Small intestine (tissue), 16 donors: ENCODE measurements at places on chromosomes 5 and 9. TPM values are rescaled to one million over a fixed set of nuclear protein-coding genes. Genes with fewer than 3 reads are reported as not detected.

- no peak for DNase-seq
- H3K4me3 ChIP-seq = no peak overlapping the region
- H3K27me3 ChIP-seq = no peaks in the 10 kb centered on the region
- H3K27ac ChIP-seq = no peak overlapping the region
- H3K4me1 ChIP-seq = no peaks in the 10 kb centered on the region
Observed at GRCh38 chr9:70143394-70144130, 99.9 kb downstream of the MAMDC2 start.

GRCh38 chr5:81820863-81821262 lies 70.0 kb upstream of the SSBP2 start:
- no peak for DNase-seq
- no peak overlapping the region for H3K4me3 ChIP-seq
- H3K27ac ChIP-seq = no peak overlapping the region
- no peaks in the 10 kb centered on the region for H3K36me3 ChIP-seq

PCDHGA7 gene
- polyA plus RNA-seq = 0.30 TPM

IFNA21 gene
- polyA plus RNA-seq = not detected

SHISAL2B gene
- polyA plus RNA-seq = not detected

GRCh38 chr5:1726956-1727355 lies 72.7 kb downstream of the MRPL36 start:
- H3K27ac ChIP-seq = no peak overlapping the region
- no peaks in the 10 kb centered on the region for H3K27me3 ChIP-seq
- no peak for DNase-seq

DNA sequence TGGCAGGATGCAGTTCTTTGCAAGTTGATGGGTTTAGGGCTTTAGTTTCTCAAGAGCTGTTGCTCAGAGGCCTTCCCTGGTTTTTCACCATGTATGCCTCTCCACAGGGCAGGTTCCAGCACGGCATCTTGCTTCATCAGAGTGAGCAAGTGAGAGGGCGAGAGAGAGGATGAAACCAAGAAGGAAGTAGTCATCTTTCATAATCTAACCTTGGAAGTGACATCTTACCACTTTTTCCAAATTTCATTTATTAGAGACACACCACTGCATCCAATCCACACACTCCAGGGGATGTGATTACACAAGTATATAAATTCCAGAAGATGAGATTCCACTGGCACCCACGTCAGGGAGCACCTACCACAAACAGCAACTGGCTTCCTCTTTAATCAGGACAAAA lies 294.4 kb downstream of the MARCHF11 start:
- no peaks in the 10 kb centered on the region for H3K27me3 ChIP-seq
- no peak for DNase-seq
- no peaks in the 10 kb centered on the region for H3K4me1 ChIP-seq
- no peak overlapping the region for H3K4me3 ChIP-seq
- no peaks in the 10 kb centered on the region for H3K36me3 ChIP-seq

DNA sequence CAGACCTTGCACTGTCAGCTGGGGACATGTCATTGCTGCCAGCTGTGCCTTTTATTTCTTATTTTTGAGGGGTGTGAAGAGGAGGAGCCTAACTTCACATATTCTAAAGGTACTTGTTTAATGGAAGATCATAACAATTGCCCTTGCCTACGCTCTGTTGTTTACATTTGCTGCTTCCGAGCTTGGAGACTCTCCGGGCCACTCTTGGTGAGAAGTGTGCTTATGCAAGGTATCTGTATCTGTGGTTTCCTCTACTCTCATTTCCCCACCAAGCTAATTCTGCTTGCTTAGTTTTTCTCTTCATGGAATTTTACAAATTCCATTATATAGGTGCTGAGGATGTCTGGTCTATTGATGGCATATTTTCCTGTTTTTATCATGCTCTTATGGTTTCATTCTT lies 105.3 kb downstream of the RASGRF2 start:
- H3K4me3 ChIP-seq = no peak overlapping the region
- no peak for DNase-seq
- H3K36me3 ChIP-seq = no peaks in the 10 kb centered on the region
- H3K4me1 ChIP-seq = no peaks in the 10 kb centered on the region
- no peaks in the 10 kb centered on the region for H3K27me3 ChIP-seq

DENND1A gene
- polyA plus RNA-seq = 43.4 TPM

DNA sequence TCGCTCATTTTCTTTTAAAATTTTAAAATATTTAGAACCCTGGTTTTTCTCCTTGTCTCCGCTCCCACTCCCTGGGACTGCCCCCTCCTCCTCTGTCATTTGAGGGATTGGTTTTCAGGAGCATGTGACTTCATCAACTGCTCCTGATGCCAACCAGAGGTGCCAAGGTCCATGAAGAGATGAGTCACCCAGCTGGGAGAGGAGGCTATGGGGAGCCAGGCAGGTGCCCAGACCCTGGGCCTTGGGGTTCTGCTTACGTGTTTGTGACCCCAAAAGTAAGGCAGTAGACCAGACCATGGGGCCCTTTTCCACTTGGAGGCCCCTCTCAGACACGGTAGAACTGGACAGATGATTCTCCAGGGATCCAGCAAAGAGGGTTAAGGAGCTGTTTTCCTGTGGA lies 167.0 kb downstream of the FGF18 start:
- peak; percentile 78 for DNase-seq
- no peaks in the 10 kb centered on the region for H3K36me3 ChIP-seq
- H3K4me1 ChIP-seq = no peaks in the 10 kb centered on the region
- no peak overlapping the region for H3K27ac ChIP-seq
- no peak overlapping the region for H3K4me3 ChIP-seq

- no peak overlapping the region for H3K27ac ChIP-seq
- no peak overlapping the region for H3K4me3 ChIP-seq
- H3K4me1 ChIP-seq = no peaks in the 10 kb centered on the region
- DNase-seq = no peak
- no peaks in the 10 kb centered on the region for H3K27me3 ChIP-seq
- H3K36me3 ChIP-seq = no peaks in the 10 kb centered on the region
Observed at GRCh38 chr5:54470128-54470527, 14.6 kb downstream of the HSPB3 start.

GRCh38 chr5:142726188-142726731 lies 40.4 kb upstream of the FGF1 start:
- H3K27me3 ChIP-seq = no peaks in the 10 kb centered on the region
- no peaks in the 10 kb centered on the region for H3K36me3 ChIP-seq
- DNase-seq = no peak
- peaks cover 1% of the 10 kb centered on the region for H3K4me1 ChIP-seq

DNA sequence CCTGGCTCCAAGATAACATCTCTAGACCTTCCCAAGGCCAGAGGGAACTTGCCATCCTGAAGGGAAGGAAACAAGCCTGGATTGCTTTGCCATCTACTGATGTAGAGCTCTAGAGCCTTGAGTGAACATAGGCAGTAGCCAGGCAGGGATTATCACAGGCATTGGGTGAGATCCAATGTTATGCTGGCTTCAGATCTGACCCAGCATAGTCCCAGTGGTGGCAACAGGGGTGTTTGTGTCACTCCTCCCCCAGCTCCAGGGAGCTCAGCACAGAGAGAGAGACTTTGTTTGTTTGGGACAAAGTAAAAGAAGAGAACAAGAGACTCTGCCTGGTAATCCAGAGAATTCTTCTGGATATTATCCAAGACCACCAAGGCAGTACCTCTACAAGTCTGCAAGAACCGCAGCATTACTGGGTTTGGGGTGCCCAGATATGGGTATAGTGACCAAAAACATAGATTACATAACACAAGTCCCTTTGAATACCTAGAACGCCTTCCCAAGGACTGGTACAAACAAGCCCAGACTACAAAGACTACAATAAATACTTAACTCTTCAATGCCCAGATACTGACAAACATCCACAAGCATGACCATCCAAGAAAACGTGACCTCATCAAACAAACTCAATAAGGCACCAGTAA lies 137.6 kb upstream of the DAPK1 start:
- no peak overlapping the region for H3K4me3 ChIP-seq
- DNase-seq = no peak
- no peaks in the 10 kb centered on the region for H3K36me3 ChIP-seq
- H3K27ac ChIP-seq = no peak overlapping the region
- H3K4me1 ChIP-seq = no peaks in the 10 kb centered on the region

DNA sequence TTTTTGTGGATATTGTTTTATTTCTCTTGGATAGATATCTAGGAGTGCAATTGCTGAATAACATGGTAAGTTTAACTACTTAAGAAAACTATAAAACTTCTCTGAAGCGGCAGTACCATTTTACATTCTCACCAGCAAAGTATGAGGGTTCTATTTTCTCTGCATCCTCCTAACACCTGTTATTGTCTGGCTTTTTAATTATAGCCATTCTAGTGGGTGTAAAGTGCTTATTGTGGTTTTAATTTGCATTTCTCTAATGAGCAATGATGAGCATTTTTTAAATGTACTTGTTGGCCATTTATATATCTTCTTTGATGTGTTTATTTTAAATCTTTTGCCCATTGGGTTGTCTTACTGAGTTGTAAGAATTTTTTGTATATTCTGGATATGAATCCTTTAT lies 28.7 kb downstream of the SMIM32 start:
- H3K4me3 ChIP-seq = no peak overlapping the region
- no peak overlapping the region for H3K27ac ChIP-seq
- H3K36me3 ChIP-seq = peaks cover 6% of the 10 kb centered on the region
- no peak for DNase-seq
- no peaks in the 10 kb centered on the region for H3K4me1 ChIP-seq

BARX1 gene
- polyA plus RNA-seq = not detected

- no peak for DNase-seq
- no peak overlapping the region for H3K27ac ChIP-seq
- H3K36me3 ChIP-seq = no peaks in the 10 kb centered on the region
- no peaks in the 10 kb centered on the region for H3K4me1 ChIP-seq
- no peak overlapping the region for H3K4me3 ChIP-seq
- H3K27me3 ChIP-seq = no peaks in the 10 kb centered on the region
Observed at GRCh38 chr5:24167806-24168205, 477.0 kb downstream of the CDH10 start.

GRCh38 chr9:78021697-78022096 lies 9.9 kb downstream of the GNAQ start:
- DNase-seq = peak; percentile 46
- peaks cover 7% of the 10 kb centered on the region for H3K4me1 ChIP-seq
- no peak overlapping the region for H3K4me3 ChIP-seq
- peaks cover 5% of the 10 kb centered on the region for H3K36me3 ChIP-seq

TLX3 gene
- polyA plus RNA-seq = not detected

DNA sequence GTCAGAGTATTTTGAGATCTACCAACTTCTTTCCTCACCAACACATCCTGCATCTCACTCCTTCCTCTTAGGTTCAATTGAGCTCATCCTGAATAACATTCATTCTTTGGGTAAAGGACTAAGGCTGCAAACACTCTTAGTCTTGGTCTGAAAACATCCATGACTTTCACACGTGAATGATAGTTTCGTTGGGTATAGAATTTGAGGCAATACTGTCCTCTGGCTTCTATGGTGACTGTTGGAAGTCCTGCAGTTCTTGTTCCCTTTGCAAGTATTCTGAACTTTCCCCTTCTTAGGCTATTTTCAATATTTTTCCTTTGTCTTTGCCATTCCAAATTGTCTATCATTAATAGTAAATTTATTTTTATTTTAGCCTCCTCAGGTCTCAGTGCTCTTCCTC lies 185.4 kb downstream of the ROR2 start:
- no peak for DNase-seq
- H3K4me3 ChIP-seq = no peak overlapping the region
- no peak overlapping the region for H3K27ac ChIP-seq
- no peaks in the 10 kb centered on the region for H3K4me1 ChIP-seq

- H3K27ac ChIP-seq = no peak overlapping the region
- no peak overlapping the region for H3K4me3 ChIP-seq
- DNase-seq = no peak
Observed at GRCh38 chr5:67255881-67256280, 59.3 kb upstream of the CD180 start.

NDUFA8 gene
- polyA plus RNA-seq = 68.0 TPM

GRCh38 chr9:137202966-137203365 lies 2.4 kb upstream of the TPRN start:
- H3K4me3 ChIP-seq = no peak overlapping the region
- DNase-seq = no peak
- H3K4me1 ChIP-seq = peaks cover 44% of the 10 kb centered on the region
- no peaks in the 10 kb centered on the region for H3K36me3 ChIP-seq

DNA sequence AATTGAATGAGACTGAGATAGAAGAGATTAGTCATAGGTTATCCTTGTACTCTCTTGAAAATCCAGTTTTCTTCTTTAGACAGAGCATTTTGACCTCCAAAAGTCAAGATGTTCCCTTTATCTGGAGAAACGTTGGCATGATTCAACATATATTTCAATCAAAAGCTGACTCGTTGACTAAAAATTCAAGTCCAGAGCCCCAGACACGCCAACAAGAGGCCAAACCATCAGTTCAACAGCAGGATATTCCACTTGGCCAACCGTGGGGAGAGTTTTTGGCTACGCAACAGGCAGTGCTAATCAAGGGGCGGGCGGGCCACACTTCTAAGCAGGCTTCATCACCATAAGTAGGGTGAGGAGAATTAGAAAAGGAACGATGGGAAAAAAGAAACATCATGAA lies 119.1 kb downstream of the SLIT3 start:
- H3K4me1 ChIP-seq = no peaks in the 10 kb centered on the region
- no peak for DNase-seq
- peaks cover 2% of the 10 kb centered on the region for H3K27me3 ChIP-seq
- H3K4me3 ChIP-seq = no peak overlapping the region
- no peaks in the 10 kb centered on the region for H3K36me3 ChIP-seq

GRCh38 chr9:99006979-99007378 lies 63.3 kb downstream of the COL15A1 start:
- H3K27ac ChIP-seq = no peak overlapping the region
- no peaks in the 10 kb centered on the region for H3K36me3 ChIP-seq
- no peaks in the 10 kb centered on the region for H3K4me1 ChIP-seq
- DNase-seq = no peak
- H3K27me3 ChIP-seq = no peaks in the 10 kb centered on the region

SPATA31C2 gene
- not detected for polyA plus RNA-seq

- H3K27me3 ChIP-seq = no peaks in the 10 kb centered on the region
- H3K4me3 ChIP-seq = no peak overlapping the region
- H3K4me1 ChIP-seq = no peaks in the 10 kb centered on the region
- no peaks in the 10 kb centered on the region for H3K36me3 ChIP-seq
- no peak overlapping the region for H3K27ac ChIP-seq
Observed at GRCh38 chr9:117284414-117284813, 130.4 kb downstream of the ASTN2 start.

- H3K27ac ChIP-seq = no peak overlapping the region
- no peak overlapping the region for H3K4me3 ChIP-seq
- H3K4me1 ChIP-seq = no peaks in the 10 kb centered on the region
- no peak for DNase-seq
Observed at GRCh38 chr5:120538149-120538548, 74.0 kb downstream of the PRR16 start.

GRCh38 chr9:106724566-106724965 lies 138.4 kb upstream of the ZNF462 start:
- H3K36me3 ChIP-seq = no peaks in the 10 kb centered on the region
- no peak for DNase-seq
- H3K27ac ChIP-seq = no peak overlapping the region
- H3K4me3 ChIP-seq = no peak overlapping the region
- no peaks in the 10 kb centered on the region for H3K4me1 ChIP-seq
- no peaks in the 10 kb centered on the region for H3K27me3 ChIP-seq

DNA sequence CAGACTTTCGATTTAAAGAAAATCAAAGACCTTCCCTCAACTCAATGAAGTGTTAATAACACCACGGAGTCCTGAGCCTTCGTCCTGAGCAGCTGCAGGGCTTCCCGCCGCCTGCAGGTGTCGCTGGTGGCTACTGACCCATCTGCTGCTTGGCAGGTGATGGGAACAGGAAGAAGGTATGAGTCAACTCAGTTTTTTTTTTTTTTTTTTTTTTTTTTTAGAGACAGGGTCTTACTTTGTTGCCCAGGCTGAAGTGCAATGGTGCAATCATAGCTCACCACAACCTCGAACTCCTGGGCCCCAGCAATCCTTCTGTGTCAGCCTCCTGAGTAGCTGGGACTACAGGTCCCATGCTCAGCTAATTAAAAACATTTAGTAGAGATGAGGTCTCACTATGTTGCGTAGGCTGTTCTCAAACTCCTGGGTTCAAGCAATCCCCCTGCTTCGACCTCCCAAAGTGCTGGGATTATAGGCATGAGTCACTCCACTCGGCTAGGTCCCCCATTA lies 185.7 kb upstream of the IL12B start:
- no peaks in the 10 kb centered on the region for H3K4me1 ChIP-seq
- H3K36me3 ChIP-seq = no peaks in the 10 kb centered on the region
- peak; percentile 71 for DNase-seq
